ENCODE measurements at places on chromosomes 1 and 21.
A peak's percentile ranks its signal among the peaks of the same experiment; 100 is the strongest.

- DNase-seq = no peak
Observed at GRCh38 chr21:36541721-36542139, 61.8 kb upstream of the CLDN14 start.

DNA sequence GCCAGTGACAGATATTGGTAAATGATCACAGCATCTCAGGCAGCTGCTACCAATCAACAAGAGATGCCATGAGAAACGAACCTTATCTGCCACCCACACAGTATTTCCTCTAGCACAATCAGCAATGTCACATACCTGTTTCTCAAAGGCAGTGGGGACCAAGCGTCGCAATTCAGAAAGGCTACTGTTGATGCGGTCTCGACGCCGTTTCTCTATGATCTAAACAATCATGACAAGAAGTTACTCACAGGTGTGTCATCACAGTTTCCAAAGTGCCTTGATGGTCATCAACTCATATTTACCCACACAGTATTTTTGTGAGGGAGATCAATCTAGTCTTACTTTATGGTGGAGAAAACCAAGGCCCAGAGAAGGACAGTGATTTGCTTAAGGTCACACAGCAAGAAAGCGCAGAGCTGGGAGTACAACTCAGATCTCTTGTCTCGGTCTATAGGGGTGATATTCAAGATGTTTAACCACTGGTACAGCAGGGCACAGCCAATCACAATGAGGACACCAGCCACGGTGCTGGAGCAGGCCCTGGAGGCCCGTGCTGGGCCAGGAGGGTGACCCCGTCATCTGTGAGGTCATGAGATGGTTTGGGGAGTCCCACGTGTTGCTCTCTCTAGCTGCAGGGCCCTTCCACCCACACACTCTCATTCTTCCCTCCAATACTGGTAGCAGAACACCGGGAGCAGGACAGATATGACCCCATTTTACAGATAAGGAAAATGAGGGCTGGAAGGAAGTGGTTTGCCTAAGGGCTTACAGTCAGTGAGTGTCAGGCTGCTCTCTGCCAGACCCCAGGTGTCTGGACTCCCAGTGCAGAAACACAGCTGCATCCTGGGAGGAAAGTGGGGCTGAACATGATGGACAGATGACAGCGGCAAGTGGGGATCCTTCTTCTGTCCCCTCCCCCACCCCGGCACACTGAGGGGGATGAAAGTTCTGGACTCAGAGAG, 7.8 kb downstream of the HEYL start:
- no peak for DNase-seq

- no peak for DNase-seq
Observed at GRCh38 chr1:2525572-2525919, 850 bp downstream of the PANK4 start.

DNA sequence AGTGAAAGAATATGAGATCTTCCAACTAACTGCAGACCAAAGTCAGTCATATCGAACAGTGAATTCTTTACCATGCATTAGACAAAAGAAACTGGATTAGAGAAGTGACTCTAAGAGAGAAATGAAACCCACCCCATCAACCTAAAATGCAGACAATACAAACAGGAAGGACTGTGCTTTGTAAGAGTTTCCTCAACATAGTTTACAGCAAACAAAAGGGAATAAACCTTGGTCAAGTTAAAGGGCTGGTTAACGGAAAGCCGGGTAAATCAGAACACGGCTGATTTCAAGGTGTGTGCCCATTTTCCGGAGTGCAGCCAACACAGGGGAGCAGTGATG, 39.2 kb downstream of the SIPA1L2 start:
- no peak for DNase-seq

- no peak for DNase-seq
Observed at GRCh38 chr1:228802386-228803220, 67.3 kb downstream of the RHOU start.

DNA sequence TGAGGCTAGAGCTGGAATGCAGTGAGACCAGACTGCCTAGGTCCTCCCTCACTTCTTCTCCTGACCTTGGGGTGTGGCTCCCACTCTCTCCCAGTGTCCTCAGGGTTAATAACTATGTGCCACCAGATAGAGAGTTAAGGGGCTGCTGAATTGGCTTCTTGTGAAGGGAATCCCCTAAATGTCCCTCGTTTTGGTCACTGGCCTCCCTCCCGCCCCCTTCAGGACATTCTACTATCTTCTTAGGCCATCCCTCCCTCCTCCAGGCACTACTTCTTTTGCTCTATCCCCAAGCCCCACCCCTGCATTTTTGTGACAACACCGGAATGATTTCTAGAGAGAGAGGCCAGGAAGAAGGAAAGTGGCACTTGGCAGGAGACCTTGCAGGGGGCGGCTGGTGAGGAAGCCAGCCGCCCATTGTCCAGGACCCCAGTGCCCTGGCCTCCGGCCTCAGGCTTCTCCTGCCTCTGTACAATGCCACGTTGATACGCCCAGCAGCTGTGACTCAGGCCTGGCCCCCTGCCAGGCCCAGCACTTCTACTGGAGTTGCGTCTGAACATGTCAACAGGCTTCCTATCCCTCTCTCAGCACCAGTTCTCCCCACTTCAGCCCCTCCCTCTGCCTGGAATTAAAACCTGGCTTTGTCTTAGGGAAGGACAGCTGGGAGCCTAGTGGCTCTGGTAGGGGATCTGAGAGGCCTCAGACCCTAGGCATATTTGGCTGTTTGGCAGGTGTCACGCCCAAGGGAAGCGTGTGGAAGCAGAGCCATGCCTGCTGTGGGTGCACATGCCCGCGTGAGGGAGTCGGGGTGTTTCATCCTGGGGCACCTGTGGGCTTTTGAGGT, 9.1 kb downstream of the LMNA start:
- DNase-seq = no peak

- DNase-seq = no peak
Observed at GRCh38 chr1:38210021-38210894, 163.7 kb upstream of the POU3F1 start.

- DNase-seq = peak; percentile 6
Observed at GRCh38 chr1:43763497-43763973, 56.2 kb downstream of the ST3GAL3 start.

DNA sequence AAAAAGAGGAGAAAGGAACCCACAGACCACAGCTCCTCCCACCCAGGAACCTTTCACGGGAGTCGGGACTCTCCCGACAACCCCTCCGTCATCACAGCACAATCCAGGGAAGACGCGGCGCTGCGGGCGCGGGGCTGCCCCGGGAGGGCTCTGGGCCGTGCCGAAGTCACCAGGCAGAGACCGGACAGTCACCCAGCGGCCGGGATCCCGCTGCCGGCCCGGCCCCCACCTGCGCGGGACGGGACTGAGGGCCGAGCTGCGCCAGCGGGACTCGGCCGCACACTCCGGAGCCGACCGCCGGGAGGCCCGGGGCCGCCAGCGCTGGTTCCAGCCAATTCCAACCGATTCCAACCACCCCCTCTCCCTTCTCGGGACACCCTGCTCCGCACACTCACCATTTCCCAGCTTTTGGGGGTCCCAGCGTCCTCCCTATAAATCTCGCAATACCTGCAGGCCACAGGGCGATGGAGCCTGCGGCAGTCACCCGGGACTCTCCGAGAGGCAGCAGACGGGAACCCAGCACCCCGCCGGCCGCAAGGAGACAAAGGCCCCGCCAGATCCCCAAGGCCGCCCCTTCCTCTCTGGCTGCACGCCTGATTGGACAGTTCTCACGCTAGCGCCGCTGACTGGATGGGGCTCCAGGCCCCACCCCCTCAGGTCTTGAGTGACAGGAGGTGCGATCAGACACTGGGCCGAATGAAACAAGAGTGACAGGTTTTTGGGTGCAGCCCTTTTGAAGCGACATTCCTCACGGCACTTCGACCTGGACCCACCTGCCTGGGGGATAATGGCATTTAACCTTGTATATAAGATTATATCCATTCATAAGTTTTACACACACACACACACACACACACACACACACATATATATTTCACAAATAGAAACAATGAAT, at the start of gene ZNF695:
ZNF695 (minus strand) TSS at position 547 of the 895 bp plus-strand sequence; CDS start at position 398, 149 bp downstream.
- peak; percentile 39 for DNase-seq

- no peak for DNase-seq
Observed at GRCh38 chr1:230459465-230459864, 33.3 kb upstream of the PGBD5 start.

- DNase-seq = no peak
Observed at GRCh38 chr1:52186449-52186848, 44.6 kb downstream of the ZFYVE9 start.

GRCh38 chr1:20183616-20184271, 2.2 kb upstream of the UBXN10 start:
- no peak for DNase-seq

DNA sequence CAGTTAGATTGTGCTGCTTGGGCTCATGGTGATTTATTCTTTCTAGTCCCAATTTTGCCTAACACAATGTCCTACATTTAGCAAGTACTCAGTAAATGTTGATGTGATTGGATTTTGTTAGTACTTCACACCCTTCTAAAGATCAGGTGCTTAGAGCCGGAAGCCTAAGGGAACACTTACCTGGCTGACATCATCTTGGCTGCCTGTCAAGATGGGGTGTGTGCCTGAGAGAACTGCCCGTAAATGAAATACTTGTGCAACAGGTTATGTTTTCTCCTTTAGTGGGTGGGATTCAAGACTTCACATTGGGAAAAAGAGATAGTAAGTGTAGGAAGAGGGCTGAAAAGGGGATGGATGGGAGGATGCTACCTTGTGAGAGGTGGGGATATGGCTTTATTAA, 75.5 kb upstream of the MACF1 start:
- DNase-seq = no peak

DNA sequence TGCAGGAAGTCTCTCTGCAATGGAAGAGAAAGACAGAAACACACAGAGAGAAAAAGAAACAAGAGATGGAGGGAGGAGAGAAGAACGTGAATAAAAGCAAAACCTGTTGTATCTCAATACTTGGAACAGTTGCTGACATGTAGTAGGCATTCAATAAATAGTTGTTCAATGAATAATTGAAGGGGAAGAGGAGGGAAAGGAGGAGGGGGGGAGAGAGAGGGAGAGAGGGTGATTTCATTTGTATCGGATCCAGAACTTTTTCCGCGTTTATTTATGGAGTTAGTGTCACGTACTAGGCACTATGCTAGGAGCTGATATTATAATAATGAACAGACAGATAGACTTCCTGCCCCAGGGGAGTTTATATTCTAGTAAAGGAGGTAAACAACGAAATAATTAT, 144.1 kb downstream of the OMA1 start:
- DNase-seq = no peak

- no peak for DNase-seq
Observed at GRCh38 chr1:174074757-174075156, 52.6 kb upstream of the RC3H1 start.

DNA sequence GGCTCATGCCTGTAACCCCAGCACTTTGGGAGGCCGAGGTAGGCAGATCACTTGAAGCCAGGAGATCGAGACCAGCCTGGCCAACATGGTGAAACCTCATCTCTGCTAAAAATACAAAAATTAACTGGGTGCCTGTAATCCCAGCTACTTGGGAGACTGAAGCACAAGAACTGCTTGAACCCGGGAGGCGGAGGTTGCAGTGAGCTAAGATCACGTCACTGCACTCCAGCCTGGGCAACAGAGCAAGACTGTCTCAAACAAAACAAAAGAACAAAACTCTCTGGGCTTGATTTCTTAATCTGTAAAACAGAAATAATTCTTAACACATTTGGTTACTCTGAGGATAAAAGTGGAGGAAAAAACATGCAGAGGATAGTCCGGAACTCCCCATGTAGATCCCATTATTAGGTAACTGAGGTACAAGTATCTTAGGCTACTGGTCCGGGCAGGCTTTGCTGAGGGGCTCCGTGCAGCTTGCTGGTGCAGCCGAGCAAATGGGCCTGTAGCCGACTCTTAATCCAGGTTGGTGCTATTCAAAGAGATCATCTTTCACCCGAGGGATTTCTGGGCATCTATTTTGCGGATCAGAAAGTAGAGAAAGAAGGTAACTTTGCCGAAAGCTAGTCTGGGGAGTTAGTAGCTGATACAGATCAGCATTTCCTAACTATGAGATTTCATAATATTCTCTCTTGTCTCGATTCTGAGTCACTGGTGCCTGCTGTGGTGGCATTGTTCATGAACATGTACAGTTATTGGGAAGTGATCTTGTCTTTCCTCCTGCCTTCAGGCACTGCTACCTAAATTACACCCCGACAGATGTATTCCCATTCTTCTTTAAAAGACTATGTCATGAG, 56.8 kb downstream of the NFIA start:
- DNase-seq = no peak

- DNase-seq = no peak
Observed at GRCh38 chr1:159945483-159946241, at the start of gene IGSF9. Gene IGSF9 (minus strand): TSS chr1:159945613. CDS start chr1:159943454, 2,159 bp downstream.

DNA sequence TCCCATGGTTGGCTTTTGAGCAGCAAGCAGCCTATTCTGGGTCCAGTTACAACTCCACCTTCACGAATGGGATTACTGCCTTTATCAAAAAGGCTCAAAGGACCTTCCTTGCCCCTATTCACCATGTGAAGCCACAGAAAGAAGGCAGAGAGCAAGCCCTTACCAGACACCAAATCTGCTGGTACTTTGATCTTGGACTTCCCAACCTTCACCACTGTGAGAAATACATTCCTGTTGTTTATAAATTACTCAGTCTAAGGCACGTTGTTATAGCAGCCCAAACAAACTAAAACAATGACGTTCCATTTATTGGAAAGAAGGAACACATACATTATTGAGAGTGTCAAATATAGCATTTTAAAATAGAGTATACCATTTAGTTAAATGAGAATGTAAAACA, 1557.9 kb downstream of the PLA2G4A start:
- DNase-seq = no peak

GRCh38 chr1:178704833-178705232, 20.2 kb upstream of the RALGPS2 start:
- no peak for DNase-seq

- no peak for DNase-seq
Observed at GRCh38 chr1:26856181-26856580, 6.8 kb upstream of the SFN start.

GRCh38 chr21:30942192-30942591, 60.8 kb upstream of the KRTAP11-1 start:
- no peak for DNase-seq

GRCh38 chr1:62024690-62025089, 170.0 kb upstream of the L1TD1 start:
- DNase-seq = no peak

DNA sequence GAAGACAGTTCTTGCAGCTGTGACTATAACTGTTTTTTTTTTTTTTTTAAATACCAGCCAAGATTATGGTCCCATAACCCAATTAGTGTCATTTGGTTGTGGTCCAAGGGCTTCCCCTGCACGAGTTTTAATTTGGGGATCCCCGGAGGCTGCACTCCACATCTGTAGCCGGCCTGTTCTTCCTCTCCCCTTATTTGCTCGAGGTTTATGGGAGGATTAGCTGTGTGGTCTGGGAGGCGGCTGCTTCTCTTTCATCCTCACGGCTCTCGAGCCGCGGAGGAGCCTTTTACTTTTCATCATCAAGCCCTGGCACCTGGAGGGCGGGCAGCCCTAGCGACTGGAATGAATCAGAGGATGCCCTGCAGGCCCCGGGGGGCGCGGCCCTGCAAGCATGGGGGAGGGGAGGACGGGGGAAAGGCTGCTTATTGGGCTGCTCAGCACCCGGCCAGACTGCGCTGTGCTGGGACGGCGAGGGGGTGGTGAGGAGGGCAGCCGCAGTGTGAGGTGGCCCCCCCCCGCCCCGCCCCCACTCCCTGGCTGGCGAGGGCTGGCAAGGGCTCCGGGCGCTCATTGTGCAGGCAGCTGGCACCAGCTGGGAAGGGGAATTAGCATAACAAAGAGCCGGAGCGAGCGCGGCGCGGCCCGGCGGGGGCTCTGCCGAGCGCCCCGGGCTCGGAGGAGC, 18.5 kb downstream of the SERTAD4 start:
- no peak for DNase-seq
